Activated naive CD4-positive, alpha-beta T cell treated with anti-CD3 and anti-CD28 coated beads, Interleukin-2, amount 10 ng/mL, durations not matched to agents 7 days and 5 days (primary cell): ENCODE measurements at places on chromosomes 3 and 15.

- H3K27me3 ChIP-seq: no peaks in the 10 kb centered on the region
- DNase-seq: no peak
- no peak overlapping the region for H3K4me3 ChIP-seq
- H3K4me1 ChIP-seq: no peaks in the 10 kb centered on the region
- no peak overlapping the region for H3K27ac ChIP-seq
Measured at GRCh38 chr3:95438274-95438673, 1375.4 kb downstream of the NSUN3 start.

DNA sequence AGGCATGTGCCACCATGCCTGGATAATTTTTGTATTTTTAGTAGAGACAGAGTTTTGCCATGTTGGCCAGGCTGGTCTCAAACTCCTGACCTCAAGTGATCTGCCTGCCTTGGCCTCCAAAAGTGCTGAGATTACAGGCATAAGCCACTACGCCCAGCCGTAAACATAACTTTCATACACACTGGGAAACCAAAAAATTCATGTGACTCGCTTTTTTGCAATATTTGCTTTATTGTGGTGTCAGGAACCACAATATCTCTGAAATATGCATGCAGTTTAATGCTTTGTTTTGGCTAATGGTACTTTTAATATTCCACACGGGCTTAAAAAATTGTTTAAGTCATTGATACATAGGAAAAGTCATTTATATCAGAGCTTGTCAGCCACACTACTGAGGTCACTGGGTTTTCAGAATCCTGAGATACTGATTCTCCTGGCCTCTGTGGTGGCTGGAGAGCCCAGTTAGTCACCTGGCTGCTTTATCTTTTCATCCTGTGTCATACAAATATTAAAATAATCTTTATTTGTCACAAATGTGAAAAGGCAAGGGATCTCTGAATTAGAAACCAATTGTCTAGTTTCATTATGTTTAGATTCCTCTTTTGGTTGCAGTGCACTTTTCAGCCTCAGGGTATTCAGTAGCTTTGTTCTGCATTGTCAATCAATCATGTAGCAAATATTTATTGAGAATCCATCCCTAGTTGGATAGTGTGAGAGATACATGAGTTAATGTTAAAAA lies 10.0 kb downstream of the TMEM62 start:
- H3K36me3 ChIP-seq: peaks cover 49% of the 10 kb centered on the region
- no peak overlapping the region for H3K4me3 ChIP-seq
- no peaks in the 10 kb centered on the region for H3K27me3 ChIP-seq
- DNase-seq: no peak
- peaks cover 17% of the 10 kb centered on the region for H3K4me1 ChIP-seq

GRCh38 chr3:195257454-195258448 lies 13.2 kb downstream of the XXYLT1 start:
- no peak overlapping the region for H3K27ac ChIP-seq
- peaks cover 29% of the 10 kb centered on the region for H3K4me1 ChIP-seq
- no peak overlapping the region for H3K4me3 ChIP-seq
- no peak for DNase-seq
- peaks cover 1% of the 10 kb centered on the region for H3K36me3 ChIP-seq

- H3K27me3 ChIP-seq: no peaks in the 10 kb centered on the region
- no peaks in the 10 kb centered on the region for H3K36me3 ChIP-seq
- H3K4me1 ChIP-seq: no peaks in the 10 kb centered on the region
- no peak for DNase-seq
Measured at GRCh38 chr3:140234256-140234655, 299.3 kb downstream of the CLSTN2 start.

DNA sequence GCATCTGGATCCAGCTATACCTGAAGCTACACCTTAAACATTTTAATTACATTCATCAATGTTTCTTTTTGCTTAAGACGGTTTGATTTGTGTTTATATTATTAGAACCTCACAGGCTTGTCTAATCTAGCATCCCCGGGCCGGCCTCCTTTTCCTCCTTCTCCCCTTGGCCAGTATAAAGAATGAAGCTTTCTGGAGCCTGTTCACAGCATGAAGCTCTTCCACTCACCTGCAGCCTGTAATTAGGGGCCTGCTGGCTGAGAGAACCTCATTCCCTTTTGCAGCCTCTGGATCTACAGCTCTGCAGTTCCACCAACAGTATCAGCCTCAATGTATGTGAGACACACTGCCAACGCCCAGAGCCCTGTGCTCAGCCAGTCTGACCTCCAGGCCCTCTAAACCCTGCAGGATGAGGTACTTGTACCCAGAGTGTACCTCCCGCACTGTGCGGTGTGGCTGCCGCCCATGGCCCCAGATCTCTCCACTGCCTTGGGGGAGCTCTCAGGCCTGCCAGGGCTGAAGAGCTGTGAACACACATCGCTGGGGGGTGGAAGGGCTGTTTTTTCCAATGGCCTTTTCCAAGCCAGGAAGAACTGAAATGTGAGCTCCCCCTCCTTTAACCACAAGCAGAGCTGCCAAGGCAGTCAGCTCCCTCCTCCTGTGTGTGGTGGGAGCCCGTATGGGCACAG lies 114.7 kb upstream of the ALDH1A3 start:
- H3K36me3 ChIP-seq: no peaks in the 10 kb centered on the region
- no peak overlapping the region for H3K27ac ChIP-seq
- no peak overlapping the region for H3K4me3 ChIP-seq
- no peak for DNase-seq

- no peaks in the 10 kb centered on the region for H3K36me3 ChIP-seq
- no peaks in the 10 kb centered on the region for H3K4me1 ChIP-seq
- H3K4me3 ChIP-seq: no peak overlapping the region
- DNase-seq: no peak
- no peak overlapping the region for H3K27ac ChIP-seq
Measured at GRCh38 chr3:106710596-106710995, 666.6 kb upstream of the CCDC54 start.

- H3K27ac ChIP-seq: no peak overlapping the region
- H3K4me1 ChIP-seq: no peaks in the 10 kb centered on the region
- no peak for DNase-seq
- peaks cover 44% of the 10 kb centered on the region for H3K27me3 ChIP-seq
- H3K4me3 ChIP-seq: no peak overlapping the region
Measured at GRCh38 chr3:128541246-128541645, 48.2 kb upstream of the GATA2 start.

GRCh38 chr3:78809966-78810365 lies 957.8 kb downstream of the ROBO1 start:
- H3K4me3 ChIP-seq: no peak overlapping the region
- no peaks in the 10 kb centered on the region for H3K27me3 ChIP-seq
- no peaks in the 10 kb centered on the region for H3K36me3 ChIP-seq
- H3K4me1 ChIP-seq: no peaks in the 10 kb centered on the region

DNA sequence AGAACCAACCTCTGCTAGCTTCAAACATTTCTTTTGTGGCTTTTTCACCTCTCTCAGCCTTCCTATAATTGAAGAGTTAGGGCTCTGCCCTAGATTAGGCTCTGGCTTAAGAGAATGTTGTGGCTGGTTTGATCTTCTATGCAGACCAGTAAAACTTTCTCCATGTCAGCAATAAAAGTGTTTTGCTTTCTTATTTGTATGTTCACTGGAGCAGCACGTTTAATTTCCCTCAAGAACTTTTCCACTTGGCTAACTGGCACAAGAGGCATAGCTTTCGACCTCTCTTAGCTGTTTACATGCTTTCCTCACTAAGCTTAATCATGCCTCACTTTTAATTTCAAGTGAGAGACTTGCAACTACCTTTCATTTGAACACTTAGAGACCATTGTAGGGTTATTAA lies 964.7 kb downstream of the ROBO2 start:
- no peak overlapping the region for H3K4me3 ChIP-seq
- no peaks in the 10 kb centered on the region for H3K4me1 ChIP-seq
- H3K27ac ChIP-seq: no peak overlapping the region
- H3K36me3 ChIP-seq: no peaks in the 10 kb centered on the region
- no peaks in the 10 kb centered on the region for H3K27me3 ChIP-seq
- DNase-seq: no peak

- H3K27ac ChIP-seq: no peak overlapping the region
- H3K27me3 ChIP-seq: no peaks in the 10 kb centered on the region
Measured at GRCh38 chr3:197835509-197835908, 44.5 kb downstream of the LRCH3 start.

GRCh38 chr3:127753898-127754410 lies 68.4 kb downstream of the MGLL start:
- H3K27ac ChIP-seq: no peak overlapping the region
- H3K4me1 ChIP-seq: peaks cover 3% of the 10 kb centered on the region
- no peaks in the 10 kb centered on the region for H3K36me3 ChIP-seq
- peaks cover 46% of the 10 kb centered on the region for H3K27me3 ChIP-seq

DNA sequence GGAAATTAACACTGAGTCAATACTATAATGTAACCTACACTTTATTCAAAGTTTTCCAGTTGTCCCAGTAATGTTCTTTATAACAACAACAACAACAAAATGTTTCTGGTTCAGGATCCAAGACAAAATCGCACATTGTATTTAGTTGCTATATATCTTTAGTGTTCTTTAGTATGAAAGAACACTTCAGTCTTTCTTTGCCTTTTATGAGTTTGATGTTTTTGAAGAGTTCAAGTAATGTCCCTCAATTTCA lies 7.6 kb upstream of the GRAMD1C start:
- DNase-seq: no peak
- peaks cover 2% of the 10 kb centered on the region for H3K36me3 ChIP-seq
- H3K4me1 ChIP-seq: peaks cover 5% of the 10 kb centered on the region
- H3K27me3 ChIP-seq: no peaks in the 10 kb centered on the region
- no peak overlapping the region for H3K4me3 ChIP-seq

DNA sequence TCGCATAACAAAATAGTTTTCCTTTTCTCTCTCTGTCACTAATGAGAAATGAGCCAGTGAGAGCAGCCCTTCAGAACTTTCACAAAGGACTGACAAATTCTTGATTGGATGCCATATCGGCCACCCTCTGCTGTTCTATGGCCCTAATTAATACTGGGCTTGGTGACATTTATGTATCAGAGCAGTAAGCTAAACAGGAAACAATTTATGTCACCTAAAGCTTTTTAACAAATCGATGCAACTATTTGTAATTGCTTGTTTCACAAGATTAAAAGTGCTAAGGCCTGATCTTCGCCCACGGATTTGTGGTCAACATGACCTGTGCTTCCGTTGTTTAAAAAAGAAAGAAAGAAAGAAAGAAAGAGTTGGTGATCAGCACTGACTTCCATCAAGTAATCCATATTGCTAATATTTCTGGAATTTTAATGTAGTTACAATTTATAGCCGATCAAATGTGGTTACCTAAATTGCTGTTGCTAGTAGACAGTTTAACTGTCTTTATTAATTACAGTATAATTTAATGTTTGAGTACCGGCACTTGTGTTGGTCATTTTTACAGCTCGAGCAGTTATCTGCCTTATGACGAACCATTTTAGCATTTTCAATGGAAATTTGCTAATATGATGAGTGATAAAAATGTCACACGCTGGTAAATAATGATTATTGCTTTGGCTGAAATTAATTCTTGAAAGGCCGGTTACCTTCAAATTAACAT lies 631.3 kb downstream of the FOXP1 start:
- no peaks in the 10 kb centered on the region for H3K4me1 ChIP-seq
- H3K27ac ChIP-seq: no peak overlapping the region
- H3K4me3 ChIP-seq: no peak overlapping the region
- no peak for DNase-seq
- H3K36me3 ChIP-seq: peaks cover 14% of the 10 kb centered on the region
